ENCODE measurements at places on chromosomes 5 and 9.

DNA sequence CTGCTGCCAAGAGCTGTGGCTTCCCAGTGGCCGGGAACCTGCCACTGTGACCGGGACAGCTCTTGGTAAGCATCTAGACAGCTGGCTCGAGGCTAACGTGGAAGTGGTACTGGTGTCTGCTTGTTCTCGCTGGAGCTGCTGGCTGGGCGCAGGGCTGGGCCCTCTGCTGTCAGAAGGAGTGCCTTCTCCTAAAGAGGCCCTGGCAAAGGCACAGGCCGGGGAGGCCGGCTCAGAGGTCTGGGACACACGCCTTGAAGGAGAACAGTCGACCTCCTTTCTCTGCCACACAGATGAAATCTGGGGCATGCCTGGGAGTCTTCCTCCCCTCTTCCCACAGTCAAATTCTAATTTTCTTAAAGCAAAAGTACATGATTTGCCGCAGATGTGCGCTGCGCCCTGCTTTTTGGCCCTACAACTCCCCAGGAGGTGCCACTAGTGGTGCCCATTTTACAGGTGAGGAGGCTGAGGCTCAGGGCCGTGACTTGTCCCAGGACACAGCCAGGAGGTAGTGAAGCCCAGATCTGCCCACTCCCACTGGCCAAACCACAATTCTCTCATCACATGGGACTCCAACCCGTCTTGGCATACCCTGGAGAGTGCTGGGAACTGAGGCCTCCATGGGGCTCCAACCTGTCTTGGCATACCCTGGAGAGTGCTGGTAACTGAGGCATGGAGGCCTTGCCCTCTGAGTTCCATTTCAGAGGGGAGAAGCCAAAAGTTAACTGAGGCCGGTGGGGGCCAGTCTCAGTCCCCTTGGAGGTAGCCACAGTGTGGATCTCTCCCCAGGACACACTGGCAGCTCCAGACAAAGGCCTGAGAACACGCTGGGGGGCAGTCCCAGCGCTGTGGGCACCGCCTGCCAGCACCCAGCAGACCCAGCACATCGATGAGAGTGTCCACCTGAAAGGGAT, 12.0 kb upstream of the RXRA start:
- DNase-seq, result no peak

DNA sequence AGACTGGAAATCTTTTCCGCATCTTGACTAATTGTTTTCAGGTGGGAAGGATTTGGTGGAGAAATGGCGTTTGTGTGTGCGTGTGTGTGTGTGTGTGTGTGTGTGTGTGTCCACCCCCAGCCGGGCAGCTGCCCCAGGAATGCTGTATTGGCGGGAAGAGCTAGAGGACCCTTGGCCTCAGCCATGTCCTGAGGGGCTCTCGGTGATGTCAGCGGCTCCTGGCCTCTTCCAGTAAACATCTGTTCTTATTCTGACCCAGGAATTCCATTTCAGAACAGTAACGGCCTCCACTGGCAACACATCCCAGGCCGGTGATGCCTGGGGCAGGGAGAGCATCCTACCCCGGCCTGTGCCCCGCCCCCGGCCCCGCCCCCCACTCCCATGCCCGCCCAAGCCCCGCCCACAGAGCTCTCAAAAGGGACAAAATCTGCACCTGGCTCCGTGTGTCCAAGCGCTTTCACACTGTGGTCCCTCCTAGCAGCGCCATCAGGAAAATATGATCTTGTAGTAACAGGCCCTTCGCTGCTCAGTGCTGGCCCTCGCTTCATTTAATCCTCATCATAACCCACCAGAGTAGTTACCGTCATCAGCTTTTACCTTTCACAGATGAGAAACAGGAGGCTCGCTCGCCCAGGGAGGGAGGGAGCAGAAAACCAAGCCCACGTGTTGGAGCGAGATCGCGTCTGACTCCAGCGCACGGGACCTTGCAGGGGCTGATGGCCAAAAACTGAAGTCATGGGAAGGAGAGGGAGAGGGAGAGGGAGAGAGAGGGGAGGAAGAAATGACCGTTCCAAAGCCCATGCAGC, 18.9 kb downstream of the ADAMTS2 start:
- DNase-seq, result no peak

- DNase-seq, result no peak
Measured at GRCh38 chr5:60256546-60256945, 363.0 kb upstream of the PDE4D start.

- DNase-seq, result no peak
Measured at GRCh38 chr5:103472265-103472664, 90.3 kb downstream of the NUDT12 start.

DNA sequence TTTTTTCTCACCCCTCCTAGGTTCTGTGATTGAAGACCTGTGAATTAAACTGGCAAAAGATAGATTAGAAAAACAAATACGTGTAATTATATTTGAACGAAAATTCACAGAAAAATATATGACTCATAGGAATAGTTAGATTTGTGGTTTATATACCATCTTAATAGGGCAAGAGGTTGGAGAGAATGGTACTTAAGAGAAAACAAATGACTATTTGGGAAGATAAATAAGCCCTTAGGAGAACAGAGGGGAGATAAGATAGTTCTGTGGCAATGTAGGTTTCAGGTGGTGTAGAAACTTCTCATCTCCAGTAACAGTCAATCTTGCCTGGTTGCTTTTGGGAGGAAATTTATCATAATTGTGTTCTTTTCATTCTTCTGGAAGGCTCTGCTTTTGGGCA, 122.0 kb downstream of the PRDM9 start:
- no peak for DNase-seq

- no peak for DNase-seq
Measured at GRCh38 chr5:68191083-68191791, 24.3 kb upstream of the PIK3R1 start.

DNA sequence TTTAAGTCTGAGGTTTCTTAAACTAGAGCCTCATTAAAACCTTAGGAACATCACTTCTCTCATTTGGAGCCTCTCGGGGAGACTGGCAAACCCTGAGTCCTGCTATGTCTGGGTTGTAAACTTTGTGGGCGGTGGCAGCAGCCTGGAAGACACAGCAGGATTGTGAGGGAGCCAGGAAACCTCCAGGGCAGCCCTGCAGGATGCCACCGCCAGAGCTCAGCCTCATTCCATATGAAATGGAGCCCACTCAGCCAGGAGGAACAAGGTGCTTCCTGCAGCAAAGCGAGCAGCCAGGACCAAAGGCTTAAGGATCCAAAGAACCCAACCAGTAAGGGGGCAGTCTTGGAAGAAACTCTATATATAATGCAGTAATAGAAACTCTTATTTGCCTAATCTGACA, 37.9 kb upstream of the IDNK start:
- no peak for DNase-seq

- DNase-seq, result no peak
Measured at GRCh38 chr9:21903380-21903965, 90.7 kb downstream of the CDKN2A start.

DNA sequence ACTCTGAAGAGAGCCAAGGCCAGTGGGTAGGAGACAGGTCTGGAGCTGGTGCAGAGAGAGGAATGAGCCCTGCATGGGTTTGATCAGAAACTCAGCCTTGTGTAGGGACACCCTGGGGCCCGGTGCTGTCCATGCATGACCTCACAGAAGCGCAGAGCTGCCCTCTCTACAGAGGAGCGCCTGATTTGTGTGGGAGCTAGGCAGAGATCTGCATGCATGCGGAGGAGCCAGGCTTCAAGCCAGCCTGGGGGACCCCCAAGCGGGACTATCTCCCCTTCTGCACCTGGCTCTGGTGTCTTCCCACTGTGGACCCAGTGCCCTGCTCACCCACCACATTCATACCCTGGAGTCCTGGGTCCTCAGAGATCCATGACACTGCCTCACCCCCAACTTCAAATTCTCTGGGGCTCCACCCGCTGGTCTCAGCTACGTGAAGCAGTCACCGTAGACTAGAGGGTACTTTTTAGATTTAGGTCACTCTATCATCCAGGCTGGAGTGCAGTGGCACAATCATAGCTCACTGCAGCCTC, 2.6 kb upstream of the LCN2 start:
- no peak for DNase-seq

- DNase-seq, result no peak
Measured at GRCh38 chr9:81150016-81150625, 539.2 kb downstream of the TLE1 start.

DNA sequence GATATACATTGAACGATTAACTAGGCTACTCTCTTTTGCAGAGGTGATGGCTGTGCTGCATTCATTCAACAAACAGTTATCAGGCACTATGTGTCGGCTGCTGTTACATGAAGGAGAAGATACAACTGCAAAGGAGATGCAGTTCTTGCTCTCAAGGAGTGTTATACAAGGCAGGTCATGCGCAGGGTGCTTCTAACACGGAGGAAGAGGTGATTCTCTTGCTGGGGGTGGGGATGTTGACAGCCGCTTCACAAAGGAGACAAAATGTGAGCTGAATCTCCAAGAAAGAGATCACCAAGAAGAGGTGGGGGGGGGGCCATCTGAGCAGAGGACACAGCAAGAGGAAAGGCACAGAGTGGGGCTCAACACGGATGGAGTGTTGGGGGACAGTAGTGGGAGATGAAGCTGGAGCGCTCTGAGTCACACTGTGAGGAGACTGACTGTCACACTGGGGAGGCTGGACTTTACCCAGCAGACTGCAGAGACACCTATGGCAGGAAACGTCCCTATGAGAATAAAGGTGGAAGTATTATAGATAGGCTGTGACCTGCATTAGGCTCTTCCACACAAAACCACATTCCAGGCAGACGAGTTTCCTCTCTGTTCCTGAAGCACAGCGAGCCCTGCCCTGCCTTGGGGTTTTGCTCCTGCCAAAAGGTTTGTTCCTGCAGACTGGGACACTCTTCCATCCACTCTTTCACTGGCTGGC, 20.9 kb downstream of the NDUFA8 start:
- no peak for DNase-seq

GRCh38 chr5:36908544-36909260, 32.1 kb downstream of the NIPBL start:
- DNase-seq, result peak; percentile 58

- peak; percentile 48 for DNase-seq
Measured at GRCh38 chr9:70484232-70485130, 70.0 kb upstream of the KLF9 start.

DNA sequence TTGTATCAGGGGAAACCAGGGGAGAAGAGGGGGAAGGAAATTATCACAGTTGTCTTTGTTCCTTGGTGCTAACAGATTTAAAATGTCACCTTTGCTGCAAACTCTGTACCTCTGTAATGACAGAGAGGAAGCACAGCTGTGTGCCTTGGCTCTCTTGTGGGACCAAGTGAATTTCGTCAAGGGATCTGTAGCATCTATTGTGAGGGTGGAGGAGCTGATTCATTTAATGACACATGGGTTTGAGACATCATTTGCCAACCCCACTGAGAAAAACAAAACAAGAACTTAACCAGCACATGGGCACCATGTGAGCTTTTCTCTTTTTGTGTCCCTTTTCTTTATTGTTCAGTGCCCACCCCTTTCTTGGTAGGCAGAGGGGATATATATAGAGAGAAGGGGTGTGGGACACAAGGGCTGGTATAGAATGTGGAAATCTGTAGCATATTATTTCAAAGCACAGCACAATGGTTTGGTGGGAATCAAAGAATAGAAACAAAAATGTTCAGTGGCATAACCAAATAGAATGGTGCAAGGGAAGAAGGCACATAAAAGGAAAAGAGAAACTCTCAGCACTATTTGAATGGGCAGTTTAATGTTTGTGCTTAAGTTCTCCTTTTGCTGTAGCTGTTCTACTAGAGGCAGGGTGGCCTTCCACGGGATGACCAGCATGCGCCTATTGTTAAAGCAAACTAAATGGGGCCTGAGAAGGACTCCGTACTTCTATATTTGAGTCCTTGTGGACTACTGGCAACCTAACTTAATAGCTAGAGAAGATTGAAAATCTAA, 63.3 kb downstream of the LIX1 start:
- no peak for DNase-seq

- no peak for DNase-seq
Measured at GRCh38 chr5:136006761-136007251, 22.0 kb upstream of the TGFBI start.

DNA sequence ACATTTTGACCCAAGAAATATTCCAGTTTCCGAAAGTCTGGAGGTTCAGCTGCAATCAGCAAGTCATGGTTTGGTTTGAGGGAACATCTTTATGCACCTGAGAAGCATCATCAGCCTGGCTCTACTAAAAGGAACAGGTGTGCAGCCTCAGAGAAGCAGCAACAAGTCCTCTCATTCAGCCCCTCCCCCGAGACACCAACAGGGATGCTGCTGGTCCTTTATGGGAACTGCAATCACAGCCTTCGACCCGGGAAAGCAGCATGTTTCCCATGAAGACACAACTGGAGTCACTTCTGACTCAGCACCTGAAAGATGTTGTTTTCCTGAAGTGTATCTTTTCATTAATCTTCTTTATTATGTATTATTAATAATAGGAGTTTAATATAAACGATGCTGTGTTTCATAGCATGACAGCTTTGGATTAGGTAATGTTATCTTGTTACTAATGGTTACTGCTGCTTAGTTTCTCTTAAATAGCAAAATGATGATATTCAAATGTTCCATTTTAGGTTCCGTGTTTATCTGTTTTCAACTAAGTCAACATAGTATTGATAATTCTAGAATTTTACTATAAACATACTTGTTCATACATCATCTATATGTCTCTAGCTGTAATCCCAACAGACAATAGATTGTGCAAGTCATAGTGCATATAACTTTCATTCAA, 15.6 kb upstream of the NREP start:
- no peak for DNase-seq

DNA sequence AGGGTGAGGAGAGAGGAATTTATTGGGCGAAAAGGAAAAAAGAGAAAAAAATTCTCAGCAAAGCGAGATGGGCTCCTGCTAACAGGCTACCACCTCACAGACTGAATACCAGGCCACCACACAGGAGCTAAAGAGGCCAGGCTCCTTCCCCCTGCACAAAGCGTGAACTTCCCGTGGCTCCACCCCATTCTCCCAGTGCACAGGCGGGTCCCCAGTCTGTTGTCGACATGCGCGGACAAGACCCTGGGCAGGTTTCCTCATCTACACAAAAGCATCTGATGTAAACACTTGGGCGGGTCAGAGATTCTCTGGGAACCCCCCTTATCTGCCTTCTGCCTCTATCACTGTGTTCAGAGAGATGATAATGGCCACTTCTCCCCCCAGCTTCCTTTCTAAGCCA, 34.2 kb downstream of the IL31RA start:
- DNase-seq, result no peak

DNA sequence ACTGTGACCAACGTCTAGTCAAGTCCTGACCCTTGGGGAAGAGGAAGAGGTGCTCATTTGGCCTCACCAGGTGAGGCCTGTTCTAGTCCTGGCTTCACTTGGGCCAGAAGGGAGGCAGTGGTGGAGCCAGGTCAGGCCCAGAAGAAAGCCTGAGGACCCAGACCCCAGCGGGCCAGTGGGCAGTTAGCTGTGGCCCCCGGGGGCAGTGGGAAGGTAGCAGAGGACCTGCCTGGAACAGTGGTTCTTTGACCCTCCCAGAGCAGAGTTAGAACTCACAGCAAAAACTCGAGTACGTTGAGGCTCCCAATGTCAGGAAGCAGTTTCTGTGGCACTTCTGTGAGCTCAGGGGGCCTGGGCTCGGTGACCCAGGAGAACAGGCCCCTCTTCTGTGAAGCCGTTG, 66.0 kb upstream of the GARNL3 start:
- no peak for DNase-seq

DNA sequence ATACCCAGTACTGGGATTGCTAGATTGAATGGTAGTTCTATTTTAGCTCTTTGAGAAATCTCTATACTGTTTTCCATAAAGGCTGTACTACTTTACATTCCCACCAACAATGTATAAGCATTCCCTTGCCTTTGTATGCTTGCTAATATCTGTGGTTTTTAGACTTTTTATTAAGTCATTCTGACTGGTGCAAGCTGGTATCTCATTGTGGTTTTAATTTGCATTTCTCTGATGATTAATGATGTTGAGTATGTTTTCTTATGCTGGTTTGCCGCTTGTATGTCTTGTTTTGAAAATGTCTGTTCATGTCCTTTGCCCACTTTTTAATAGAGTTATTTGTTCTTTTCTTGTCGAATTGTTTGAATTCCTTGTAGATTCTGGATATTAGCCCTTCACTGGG, 512.7 kb upstream of the PAPPA start:
- DNase-seq, result no peak

Measured in MM.1S (cell line).